ENCODE measurements at places on chromosomes 2 and 18.

DNA sequence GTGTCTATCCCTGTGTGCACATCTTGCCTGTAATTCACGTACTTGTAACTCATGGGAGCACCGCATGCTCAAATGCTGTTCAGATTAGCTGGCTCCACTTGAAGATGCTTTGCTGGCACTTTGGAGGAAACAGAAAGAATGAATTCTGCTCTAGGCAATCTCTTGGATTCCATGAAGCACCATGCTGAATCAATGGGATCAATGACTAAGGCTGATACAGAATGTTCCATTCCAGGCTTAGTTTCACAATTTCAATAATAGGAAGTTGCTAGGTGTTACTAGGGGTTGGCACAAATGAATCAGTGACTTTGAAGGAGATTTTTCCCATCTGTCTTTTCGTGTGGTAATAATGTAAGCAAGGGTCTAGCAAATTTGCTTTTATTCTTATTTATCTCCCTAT, 328.8 kb downstream of the OSR1 start:
- DNase-seq = no peak

- no peak for DNase-seq
Measured at GRCh38 chr2:228688007-228688645, 506.6 kb upstream of the SPHKAP start.

DNA sequence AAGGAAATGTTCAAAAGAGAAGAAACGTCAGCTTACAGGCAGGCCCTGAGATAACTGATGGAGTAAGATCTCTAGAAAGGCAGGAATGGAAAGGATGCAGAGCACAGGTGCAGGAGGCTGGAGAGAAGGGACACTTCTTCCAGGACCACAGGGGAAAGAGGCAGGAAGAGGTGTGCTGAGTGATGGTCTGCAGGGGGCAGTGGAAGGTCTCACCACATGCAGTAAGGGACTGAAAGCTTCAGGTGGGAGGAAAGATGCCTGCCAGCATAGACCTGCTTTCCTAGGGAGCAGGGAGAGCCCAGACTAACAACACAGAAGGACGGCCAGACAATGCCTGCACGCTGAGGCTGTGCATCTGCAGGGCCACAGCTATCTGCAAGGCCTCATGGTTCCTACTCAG, 156.8 kb downstream of the L3MBTL4 start:
- no peak for DNase-seq

GRCh38 chr2:145137901-145138300, 618.0 kb upstream of the ZEB2 start:
- no peak for DNase-seq

DNA sequence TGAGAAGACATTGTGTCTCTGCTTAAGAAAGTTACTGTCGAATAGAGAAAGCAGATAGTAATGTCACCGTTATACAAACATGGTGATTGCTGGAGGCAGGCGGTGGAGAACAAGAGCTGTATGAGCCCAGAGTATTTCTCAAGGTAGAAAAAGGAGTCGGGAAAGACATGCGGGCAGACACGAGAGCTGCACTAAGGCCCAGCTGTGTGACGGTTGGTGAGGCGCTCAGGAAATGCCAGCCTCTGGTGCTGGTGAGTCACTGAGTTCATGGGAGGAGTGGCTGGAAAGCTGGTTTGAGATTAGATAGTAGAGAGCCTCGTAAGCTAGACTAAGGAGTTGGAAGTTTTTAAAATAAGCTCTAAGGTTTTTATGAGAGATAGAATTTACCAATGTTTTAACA, 390.9 kb upstream of the TRIB2 start:
- no peak for DNase-seq

GRCh38 chr2:67851956-67852824, 210.6 kb downstream of the C1D start:
- no peak for DNase-seq

DNA sequence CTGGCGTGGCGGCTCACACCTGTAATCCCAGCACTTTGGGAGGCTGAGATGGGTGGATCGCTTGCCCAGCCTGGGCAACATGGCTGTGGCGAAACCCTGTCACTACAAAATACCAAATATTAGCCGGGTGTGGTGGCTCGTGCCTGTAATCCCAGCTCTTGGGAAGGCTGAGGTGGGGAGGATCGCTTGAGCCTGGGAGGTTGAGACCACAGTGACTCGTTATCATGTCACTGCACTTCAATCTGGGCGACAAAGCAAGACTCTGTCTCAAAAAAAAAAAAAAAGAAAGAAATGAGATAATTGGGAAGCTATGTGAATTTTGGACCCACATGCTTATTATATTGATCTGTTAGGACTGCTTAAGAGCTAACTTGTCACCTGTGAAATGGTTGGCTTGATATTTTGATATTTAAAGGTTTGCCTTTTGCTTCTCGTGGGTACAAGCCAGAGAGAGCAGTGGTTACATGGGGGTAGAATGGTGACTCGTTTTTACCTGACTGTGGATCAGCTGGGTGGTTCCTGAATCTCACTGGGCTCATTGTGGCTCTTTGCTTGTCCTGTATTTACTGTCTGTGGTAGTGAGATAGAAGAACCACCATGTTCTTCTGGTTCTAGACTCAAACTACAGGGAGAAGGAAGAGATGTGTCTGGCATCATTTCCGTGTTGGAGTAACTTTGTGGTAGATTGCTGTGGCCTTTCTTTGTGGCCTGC, 28.9 kb downstream of the ZNF532 start:
- no peak for DNase-seq

GRCh38 chr18:3447068-3447894, 2.7 kb upstream of the TGIF1 start:
- peak; percentile 42 for DNase-seq

DNA sequence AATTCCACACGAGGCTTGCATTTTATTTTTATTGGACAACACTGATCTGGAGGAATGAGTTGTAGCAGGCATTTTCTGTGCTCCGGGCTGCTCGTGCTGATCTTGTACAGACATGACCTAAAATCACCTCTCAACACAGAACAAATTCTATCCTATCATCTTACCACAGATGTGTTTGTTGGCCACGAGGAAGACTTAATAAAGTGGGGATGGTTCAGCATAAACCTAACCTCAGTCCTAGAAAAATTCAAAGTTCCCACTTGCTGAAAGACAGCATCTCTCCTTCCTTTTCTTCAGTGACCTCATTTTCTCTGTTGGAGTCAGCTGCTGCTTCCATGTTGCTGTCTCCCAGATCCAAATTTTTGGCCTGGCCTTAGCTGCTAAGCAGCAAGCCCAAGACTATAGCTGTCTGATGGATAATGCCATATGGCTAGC, 45.3 kb downstream of the RBKS start:
- no peak for DNase-seq

DNA sequence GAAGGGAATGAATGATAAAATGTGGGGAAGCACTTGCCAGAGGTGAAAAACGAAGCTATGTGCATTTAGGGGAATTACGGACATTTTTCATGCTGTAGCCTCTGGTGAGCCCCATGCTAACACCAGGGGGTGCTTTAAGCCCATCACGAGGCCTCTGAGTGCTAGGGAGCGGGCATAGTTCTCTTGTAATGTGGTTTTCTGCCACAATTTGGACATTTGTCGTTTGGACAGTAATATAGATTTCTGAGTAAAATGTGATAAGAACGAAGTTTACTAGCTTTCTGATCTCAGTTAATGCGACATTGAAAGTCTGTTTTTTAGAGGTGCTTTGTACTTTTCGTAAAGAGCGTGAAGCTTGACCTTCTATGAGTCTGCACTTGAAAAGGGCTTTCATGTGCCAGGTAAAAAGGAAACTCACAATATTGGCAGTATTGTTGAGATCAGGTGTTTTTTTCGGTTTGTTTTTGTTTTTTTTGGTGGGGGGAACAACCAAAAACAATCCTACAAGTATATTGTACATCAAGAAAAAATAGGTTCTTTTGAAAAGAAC, 50.6 kb downstream of the TRAF3IP1 start:
- DNase-seq = peak; percentile 61

GRCh38 chr2:241270531-241270930, 44.9 kb downstream of the HDLBP start:
- DNase-seq = no peak

DNA sequence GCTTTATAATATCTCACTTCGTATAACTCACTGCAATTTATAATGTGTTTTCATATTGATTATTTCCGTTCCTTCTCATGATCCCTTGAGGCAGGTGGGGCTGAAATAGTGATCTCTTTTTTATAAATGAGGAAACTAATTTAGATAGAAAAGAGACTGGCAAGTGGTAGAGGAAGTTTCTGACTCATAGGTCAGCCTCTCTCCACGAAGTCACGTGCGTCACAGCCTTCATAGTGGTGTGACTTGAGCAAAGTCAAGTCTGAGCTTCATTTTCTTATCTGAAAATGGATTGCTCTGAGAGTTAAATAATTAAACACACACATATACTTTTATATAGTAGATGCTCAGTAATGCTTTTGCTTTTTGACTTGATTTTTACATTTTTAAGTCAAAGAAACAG, 19.9 kb downstream of the ABCG5 start:
- DNase-seq = no peak

GRCh38 chr2:172087207-172087779, 2.0 kb downstream of the DLX1 start:
- no peak for DNase-seq

DNA sequence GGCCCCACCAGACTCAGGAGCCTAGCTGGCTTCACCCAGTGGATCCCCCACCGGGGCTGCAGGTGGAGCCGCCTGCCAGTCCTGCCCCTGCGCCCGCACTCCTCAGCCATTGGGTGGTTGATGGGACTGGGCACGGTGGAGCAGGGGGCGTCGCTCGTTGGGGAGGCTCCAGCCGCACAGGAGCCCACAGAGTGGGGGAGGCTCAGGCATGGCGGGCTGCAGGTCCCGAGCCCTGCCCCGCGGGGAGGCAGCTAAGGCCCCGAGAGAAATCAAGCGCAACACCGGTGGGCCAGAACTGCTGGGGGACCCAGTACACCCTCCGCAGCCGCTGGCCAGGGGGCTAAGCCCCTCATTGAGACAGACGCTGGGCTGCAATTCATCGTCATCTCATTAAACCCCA, 184.0 kb downstream of the SNTG2 start:
- DNase-seq = no peak

- DNase-seq = no peak
Measured at GRCh38 chr18:14907420-14907819, 159.4 kb downstream of the ANKRD30B start.

DNA sequence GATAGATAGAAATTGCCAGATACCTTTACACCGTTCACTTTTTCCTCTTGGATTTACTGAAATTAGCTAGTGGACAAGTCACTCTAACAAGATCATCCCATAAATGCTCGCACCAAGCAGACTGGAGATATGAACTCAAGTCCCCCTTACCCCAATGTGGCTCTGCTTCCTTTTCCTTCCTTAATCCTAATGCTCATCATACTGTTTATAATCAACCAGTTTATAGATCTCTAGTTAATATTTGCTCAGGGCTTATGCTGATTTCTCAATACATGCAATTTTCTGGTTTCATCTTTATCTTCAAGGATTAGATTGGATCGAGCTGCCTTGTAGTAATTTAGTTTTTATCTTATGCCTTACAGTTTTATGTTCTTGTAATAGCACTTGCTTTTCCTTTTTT, 318.3 kb upstream of the KLHL29 start:
- no peak for DNase-seq

GRCh38 chr2:199778655-199779054, 72.3 kb downstream of the FTCDNL1 start:
- DNase-seq = no peak

DNA sequence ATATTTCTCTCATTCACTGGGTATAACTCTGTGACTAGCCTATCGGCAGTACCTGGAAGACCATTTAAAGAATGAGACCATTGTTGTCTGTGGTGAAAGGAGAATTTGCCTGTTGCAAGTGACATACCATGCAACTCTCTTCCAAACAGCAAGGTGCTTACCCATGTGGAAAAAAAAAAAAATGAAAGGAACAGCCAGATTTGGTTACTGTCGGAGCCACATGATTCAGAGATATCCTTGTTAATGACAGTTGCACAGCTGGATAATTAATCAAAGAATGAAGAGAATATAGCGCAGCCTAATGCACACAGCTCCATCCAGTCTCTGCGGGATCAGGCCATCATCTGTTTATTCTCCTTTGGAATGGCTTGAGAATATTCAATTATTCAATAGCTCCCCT, 141.8 kb downstream of the HRH4 start:
- no peak for DNase-seq

DNA sequence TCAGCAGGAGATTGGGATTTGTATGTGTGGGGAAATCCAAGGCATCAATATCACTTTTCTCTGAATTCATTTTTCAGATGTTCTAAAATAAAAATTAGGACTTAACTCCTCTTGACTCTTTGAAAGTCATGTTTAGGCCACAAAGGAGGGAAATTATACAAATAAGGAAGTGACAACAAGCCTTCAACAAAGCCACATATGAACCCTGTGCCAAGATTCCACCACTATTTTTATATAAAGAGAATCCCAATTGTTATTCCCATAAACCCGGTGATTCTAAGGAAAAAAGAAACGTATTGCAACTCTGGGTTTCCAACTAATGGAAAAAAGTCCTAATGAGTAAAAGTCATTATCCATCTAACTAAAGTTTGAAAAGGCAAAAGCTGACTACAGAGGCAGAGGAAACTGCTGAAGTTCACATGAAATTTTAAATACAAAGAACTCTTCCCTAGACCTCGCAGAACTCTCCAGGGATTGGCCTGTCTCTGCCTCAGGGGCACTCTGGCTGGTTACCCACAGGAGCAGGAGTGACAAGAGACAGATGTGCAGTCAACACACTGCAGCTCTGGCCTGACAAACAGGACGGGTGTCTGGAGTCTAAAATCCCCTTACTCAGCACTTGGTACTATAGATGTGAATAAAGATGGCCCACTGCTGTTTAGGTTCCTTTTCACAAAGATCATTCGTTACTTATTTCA, 11.5 kb downstream of the NPC1 start:
- no peak for DNase-seq

DNA sequence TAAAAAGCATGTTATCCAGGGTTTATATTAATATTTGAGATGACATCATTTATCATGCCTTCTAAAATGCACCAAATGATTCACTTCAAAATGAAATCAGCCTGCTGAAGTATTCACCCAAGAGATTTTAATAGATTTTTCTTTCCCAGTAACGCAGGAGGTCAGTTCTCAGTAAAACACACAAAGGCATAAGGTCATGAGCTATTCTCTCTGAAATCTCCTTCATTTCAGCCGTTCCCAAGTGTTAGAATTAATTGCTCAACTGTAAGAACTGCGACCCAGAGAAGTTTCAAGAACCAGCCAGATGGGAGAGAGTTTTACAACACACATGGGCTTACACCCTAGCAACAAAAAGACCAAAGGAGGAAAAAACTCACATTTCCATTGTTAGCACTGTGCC, 84.2 kb upstream of the PHLPP1 start:
- DNase-seq = no peak

DNA sequence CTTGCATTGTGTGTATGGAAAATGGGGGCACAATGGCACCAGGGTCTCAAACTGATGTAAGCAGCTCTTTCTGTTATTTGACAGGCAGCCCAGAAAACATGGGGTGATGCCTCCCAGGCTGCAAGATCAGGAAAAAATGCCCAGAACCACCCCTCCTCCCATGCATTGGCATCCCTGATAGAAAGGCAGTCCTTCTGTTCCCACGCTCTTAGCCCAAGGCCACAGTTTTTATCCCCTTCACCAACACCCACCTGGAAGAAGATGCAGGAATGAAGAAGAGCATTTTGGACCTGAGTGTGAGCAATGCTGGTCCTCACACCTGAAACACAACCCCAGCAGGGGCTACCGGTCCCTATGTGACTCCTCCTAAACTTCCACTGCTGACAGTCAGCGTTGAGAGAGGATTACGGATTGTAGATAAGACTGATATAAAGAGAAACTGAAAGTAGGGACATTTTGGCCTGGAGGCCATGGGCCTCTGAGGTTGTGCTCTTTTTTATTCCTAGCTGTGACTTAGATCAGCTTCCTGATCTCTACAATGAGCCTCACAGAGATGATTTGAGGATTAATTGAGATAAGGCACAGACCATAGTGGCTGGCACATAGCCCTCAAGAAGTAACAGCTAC, 386.0 kb upstream of the ATP5MC3 start:
- no peak for DNase-seq

Measured in nephron progenitor cell (in vitro differentiated cells).